ENCODE measurements at places on chromosomes 16 and 17.

- no peak for DNase-seq
These were observed 309.0 kb upstream of the IRX3 start for GRCh38 chr16:54595621-54596020.

DNA sequence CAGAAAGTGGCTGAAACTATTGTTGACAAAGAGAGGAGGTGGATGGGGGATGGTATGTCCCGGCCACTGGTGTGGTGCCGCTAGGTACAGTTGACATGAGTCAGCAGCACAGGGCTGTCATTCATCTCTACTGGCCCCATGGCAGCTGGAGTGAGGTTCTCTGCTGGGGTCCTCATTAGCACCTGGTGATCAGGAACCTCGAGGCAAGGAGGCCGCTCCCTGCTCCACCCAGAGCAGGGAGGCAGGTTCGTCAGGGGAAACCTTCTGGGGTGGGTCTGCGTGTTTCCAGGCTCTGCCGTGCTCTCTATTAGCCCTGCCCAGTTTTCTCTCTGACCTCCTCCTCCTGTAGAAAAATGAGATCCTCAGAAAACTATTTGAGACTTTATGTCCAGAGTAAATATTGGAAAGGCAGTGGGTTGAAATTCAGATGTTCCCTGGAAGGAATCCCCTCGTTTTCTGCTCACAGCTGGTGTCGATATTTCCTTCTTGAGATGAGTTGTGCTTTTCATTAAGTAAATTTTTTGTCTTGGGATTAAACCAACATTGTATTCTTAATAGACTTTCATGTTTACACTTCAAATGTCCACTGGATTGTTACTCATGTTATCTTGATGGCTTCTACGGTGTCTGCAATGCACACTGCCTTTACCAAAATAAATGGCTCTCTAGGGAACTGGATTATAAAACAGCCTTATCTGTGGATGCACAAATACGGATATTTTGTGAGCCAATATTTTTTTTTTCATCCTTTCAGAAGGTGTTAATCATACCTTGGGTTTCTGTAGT lies 7.1 kb downstream of the NTN1 start:
- no peak for DNase-seq

DNA sequence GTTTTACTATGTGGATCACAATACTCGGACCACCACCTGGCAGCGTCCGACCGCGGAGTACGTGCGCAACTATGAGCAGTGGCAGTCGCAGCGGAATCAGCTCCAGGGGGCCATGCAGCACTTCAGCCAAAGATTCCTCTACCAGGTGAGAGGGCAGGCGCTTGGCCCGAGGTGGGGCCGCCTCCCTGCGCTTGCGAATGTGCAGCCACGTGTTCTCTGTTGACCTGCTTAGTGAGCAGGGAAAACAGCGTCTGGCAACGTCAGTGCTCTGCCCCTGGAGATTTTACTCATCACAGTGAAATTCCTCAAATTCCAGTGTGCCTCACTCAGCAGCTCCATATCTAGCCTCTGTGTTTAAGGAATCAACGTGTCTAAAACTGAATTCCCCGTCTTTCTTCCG lies 33.4 kb upstream of the CLEC18A start:
- DNase-seq: peak; percentile 91

DNA sequence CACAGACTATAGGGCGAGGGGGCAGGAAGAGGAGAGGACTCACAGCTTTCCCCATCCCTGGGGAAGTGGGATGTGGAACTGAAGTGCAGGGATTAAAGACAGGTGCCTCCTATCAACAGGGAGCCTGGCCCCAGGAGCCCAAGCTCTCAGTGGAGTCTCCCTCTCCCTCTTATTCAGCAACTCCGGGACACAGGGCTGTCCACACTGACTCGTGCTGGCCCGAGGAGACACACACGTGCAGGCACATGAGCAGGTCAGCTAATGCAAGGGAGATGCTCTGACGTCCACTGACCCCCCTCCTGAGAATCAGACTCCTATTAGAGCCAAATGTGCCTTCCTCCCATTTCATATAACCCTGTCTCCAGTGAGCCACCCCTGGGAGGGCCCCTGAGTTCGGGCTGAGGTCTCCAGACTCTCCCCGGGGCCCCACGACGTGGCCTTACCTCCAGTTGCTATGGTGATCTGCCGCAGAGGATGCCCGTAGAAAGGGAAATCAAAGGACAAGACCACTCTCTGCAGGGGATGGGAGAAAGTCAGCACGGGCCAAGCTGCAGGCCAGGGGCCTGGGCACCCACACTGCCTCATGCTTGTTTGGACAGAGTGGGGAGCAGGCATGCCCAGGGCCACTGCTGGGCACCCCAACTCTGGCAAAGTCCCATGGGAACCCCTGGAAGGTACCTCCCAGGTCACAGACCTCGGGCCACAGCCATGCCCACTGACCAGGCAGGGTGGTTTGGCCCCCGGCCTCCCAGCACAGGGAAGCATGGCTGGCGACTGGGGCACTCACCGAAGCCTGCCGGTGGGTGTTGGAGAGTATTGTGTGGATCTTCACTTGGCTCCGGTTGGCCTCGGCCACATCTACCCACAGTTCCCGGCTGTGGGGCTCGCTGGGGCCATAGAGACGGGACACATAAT lies 42.7 kb downstream of the PLXDC1 start:
- no peak for DNase-seq

DNA sequence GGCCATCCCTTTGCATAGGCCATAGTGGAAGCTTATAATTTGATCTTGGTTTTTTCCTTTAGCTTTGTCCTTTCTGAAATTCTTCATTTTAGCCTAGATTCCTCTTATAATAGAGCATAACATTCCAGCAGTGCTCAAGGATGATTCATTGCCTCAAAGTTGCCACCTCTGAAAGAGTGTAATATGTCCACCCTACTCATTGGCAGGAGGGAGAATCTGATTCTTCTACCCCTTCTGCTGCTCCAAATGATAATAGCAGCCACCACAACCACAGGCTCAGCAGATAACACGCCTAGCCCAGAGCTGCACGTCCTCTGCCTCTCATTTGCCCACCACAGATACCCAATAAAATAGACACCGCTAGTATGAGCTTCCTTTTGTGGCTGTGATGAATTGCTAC lies 337.4 kb upstream of the HSBP1 start:
- no peak for DNase-seq

GRCh38 chr16:57192720-57193486 lies 6.8 kb downstream of the RSPRY1 start:
- DNase-seq: peak; percentile 23

- no peak for DNase-seq
These were observed 50.5 kb downstream of the IKZF3 start for GRCh38 chr17:39813631-39814030.

- DNase-seq: peak; percentile 20
These were observed 116.0 kb upstream of the SOX9 start for GRCh38 chr17:72004611-72005331.

- DNase-seq: no peak
These were observed 9.4 kb upstream of the MAP2K6 start for GRCh38 chr17:69405096-69405495.

DNA sequence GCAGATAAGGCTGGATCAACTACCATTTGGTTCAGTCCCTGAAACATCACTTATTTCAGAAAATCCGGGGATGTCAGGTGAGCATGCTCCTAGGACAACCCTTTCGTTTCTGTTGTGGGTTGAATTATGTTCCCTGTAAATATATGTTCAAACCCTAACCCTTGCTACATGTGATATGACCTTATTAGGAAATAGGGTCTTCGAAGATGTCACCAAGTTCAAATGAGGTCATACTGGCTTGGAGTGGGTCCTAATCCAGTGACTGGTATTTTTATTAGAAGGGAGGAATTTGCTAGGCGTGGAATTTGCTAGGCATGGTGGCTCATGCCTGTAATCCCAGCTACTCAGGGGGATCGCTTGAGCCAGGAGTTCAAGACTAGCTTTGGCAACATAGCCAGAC lies 21.3 kb downstream of the SNX20 start:
- no peak for DNase-seq

GRCh38 chr17:49360796-49361128 lies 1.3 kb downstream of the ZNF652 start:
- no peak for DNase-seq

GRCh38 chr16:85557971-85558657 lies 55.0 kb upstream of the GSE1 start:
- DNase-seq: no peak

DNA sequence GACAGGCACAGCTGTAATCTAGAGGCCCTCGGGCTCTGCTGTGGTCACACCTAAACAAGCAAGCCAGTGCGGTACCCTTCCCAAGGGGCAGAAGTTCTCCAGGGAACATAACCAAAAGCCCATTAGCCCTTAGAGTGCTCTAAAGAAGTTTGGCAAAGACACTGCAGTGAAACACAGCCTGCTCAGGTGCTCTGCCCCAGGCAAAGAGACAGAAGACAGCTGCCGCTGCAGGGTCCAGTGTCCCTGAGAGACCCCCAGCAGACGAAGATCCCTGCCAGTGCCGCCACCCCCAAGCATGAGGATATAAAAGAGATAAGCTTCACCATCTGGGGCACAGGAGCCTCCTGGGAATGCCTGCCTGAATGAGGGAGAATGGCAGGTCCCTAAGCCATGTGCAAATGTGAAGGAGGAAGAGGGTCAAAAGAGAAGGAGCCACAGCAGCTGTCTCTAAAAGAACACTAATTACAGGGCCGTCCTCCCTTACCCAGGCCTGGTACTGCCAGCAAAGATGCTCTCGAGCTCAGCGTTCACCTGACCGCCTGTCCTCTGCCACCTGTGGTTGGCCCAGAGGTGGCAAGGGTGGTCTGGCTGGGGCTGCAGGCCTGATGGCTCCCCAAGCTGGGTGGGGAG lies 29.7 kb downstream of the CUEDC1 start:
- DNase-seq: no peak

DNA sequence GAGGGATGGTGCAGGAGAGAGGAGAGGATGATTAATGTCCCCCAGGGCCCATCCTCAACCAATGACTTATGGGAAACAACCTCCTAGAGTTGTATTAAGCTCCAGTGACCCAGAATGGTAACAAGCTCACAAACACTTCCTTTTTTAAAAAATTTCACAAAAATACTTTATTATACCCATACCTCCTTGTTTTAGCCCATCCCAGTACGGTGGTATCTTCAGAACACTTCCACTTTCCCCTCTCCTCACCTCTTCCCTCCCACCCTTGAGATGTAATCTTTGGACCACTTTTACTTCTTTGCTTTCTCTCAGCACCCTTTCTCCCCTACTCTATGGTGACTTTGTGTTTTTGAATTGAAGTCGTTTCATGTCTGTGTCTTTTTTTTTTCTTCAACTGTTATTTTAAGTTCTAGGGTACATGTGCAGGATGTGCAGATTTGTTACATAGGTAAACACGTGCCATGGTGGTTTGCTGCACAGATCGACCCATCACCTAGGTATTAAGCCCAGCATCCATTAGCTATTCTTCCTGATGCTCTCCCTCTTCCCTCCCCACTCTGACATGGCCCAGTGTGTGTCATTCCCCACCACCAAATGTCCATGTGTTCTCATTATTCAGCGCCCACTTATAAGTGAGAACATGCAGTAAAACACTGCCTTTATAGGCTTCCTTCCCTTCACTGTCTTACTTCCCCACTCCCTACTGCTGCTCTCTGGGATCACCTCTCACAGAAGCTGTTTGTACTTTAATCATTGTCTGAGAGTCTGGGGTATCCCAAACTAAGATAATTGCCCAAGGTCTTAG lies 124.5 kb downstream of the PRKCB start:
- no peak for DNase-seq

GRCh38 chr17:33342025-33342424 lies 48.9 kb upstream of the ASIC2 start:
- no peak for DNase-seq

GRCh38 chr16:61362585-61362984 lies 673.7 kb downstream of the CDH8 start:
- DNase-seq: no peak

GRCh38 chr16:84095466-84095865 lies 21.3 kb downstream of the MBTPS1 start:
- no peak for DNase-seq

- no peak for DNase-seq
These were observed 7.5 kb downstream of the NETO2 start for GRCh38 chr16:47136099-47136842.

DNA sequence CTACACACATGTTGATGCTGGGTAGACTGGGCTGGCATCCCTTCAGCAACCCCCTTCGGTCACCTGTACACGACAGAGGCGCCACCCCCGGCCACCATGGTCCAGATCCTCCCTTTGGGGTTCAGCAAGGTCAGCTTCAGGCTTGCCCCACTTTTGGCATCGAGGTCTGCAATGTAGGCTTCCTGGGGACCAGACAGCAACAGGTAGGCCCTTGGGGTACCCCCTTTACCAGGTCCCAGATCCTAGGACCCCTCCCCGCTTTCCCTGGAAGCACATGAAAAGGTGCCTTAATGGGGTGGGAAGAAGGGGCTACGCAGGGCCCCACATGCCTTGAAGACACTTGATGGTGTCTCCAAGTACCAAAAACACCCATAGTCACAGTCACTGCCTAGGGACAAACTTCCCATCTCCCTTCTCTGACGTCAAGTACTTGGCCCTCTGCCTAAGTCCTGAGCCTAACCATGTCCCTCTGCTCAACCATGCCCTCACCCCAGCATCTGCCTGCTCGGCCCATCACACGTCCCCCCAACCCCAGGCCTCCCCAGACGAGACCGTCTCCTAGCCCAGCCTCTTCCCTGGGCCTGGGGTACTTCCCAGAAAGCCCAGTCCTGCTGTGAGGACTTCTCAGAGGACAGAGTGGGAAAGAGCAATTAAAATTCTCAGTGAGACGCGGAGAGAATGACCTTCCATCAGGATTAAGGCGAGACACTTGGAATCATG lies 12.1 kb downstream of the ACLY start:
- peak; percentile 66 for DNase-seq

DNA sequence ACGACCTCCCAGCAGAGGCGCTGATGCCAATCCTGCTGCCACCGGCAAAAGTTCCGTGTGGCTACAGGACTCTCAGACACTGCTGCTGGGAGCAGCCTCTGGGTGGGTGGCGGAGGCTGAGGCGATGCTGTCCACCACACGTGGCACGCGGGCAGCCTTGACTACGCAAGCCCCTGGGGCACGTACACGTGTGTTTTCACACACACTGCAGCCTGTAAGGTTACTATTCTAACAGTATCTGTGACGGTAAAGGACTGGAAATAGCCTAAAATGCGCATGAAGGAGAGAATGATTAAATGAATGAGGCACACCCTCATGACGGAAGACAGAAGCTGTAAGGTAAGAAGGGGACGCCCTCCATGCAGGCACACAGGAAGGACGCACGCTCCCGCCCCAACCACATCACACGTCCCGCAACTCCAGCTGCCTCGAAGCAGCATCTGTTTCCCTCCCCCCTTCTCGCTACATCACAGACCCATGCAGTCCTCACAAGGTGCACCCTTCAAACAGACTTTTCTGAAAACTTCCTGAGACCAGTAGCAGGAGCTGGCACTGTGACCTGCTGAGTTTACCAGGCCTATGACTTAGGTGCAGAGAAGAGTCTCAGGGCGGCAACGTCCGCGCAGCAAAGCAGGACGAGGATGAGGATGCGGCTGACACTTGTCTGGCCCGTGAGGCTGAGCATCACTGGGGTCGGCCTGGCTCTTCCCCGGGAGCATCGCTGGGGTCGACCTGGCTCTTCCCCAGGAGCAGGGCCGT lies 28.7 kb upstream of the FASN start:
- no peak for DNase-seq

DNA sequence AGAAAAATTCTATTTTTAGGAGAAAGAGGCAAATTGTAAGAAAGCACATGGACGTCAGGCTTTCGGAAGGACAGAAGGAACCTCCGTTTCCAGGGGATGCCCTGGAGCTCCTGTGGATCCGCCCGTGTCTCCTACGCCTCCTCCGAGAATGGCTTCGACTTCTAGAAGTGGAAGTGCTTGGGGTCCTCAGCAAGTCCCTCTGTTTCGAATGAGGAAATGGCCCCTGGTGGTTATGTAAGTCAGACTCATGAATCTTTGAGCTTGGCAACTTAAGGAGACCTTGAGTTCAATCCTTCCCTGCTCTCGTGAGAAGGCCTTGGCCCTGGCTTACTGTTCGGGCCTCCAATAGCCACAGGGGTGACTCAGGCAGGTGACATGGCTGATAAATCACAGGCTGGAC lies 38.9 kb downstream of the COX4I1 start:
- no peak for DNase-seq
